ENCODE measurements at places on chromosomes 2 and 18. TPM values are rescaled to one million over a fixed set of nuclear protein-coding genes. Genes with fewer than 3 reads are reported as not detected.

ATP8B1 gene
- total RNA-seq, result 32.0 TPM

DNA sequence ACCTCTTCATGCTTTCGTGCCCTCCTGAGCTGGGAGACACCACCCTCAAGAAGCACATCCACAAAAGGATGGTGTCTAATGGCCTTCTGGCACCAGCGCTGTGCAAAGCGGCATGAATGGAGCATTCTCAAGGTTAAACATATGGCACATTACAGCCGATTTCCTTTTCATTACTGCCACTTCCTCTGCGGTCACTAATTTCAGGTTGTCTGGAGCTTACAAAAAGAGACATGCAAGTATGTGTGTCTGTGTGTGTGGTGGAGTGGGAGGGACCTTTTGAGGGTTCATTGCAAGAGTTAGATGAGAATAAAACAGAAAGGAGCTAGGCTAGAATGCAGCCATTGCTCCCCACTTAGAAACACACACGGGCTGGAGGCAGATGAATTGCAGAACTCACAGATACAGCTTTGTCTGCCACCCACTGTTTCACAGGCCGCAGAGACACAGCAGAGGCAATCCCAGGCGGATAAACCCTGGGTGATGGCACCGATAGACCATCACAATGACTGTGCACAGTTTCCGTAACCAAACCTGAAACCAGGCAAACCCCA, 76.0 kb downstream of the TGIF1 start:
- peak overlapping the region; percentile 50 for H3K27ac ChIP-seq
- H3K4me3 ChIP-seq, result no peak overlapping the region
- peaks cover 11% of the 10 kb centered on the region for H3K4me1 ChIP-seq
- no peaks in the 10 kb centered on the region for H3K36me3 ChIP-seq
- H3K27me3 ChIP-seq, result no peaks in the 10 kb centered on the region
- no peak for DNase-seq

- peak; percentile 31 for DNase-seq
- no peaks in the 10 kb centered on the region for H3K4me1 ChIP-seq
- no peaks in the 10 kb centered on the region for H3K27me3 ChIP-seq
- no peaks in the 10 kb centered on the region for H3K36me3 ChIP-seq
- no peak overlapping the region for H3K27ac ChIP-seq
These were observed 14.1 kb downstream of the MSGN1 start for GRCh38 chr2:17830053-17831034.

DNA sequence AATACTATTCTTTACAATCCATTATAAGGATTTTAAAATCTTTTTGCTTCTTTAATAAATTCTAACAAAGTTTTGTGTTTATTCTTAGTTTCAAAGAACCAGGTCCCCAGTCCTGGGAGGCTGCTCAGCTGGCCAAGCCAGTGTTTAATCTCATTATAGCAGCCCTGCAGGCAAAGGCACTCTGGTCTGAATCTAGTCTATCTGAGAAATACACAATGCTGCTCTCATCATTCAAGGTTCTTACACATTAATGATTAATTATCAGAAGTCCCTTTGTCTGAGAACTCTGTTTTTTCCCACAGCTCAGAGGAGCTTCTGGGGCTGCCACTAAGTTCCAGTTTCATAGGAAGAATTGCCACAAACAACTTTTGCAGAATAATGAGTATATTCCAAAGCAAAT, 27.7 kb downstream of the KCTD18 start:
- DNase-seq, result no peak
- no peak overlapping the region for H3K4me3 ChIP-seq
- no peak overlapping the region for H3K27ac ChIP-seq
- no peaks in the 10 kb centered on the region for H3K27me3 ChIP-seq
- no peaks in the 10 kb centered on the region for H3K36me3 ChIP-seq
- H3K4me1 ChIP-seq, result peaks cover 32% of the 10 kb centered on the region

GRCh38 chr2:99694331-99694730, 204.5 kb upstream of the REV1 start:
- no peaks in the 10 kb centered on the region for H3K4me1 ChIP-seq
- no peaks in the 10 kb centered on the region for H3K27me3 ChIP-seq
- DNase-seq, result no peak

CXCR1 gene
- total RNA-seq, result not detected

SERPINB12 gene
- total RNA-seq, result not detected

- no peak overlapping the region for H3K27ac ChIP-seq
- no peak for DNase-seq
- H3K4me3 ChIP-seq, result no peak overlapping the region
- H3K27me3 ChIP-seq, result no peaks in the 10 kb centered on the region
- no peaks in the 10 kb centered on the region for H3K4me1 ChIP-seq
These were observed 35.4 kb downstream of the MRPL35 start for GRCh38 chr2:86234563-86235131.

GRCh38 chr2:25700221-25700660, 26.9 kb upstream of the DTNB start:
- no peak overlapping the region for H3K4me3 ChIP-seq
- no peaks in the 10 kb centered on the region for H3K4me1 ChIP-seq
- H3K27me3 ChIP-seq, result no peaks in the 10 kb centered on the region
- peak; percentile 56 for DNase-seq
- no peak overlapping the region for H3K27ac ChIP-seq

GRCh38 chr2:228625481-228625880, 444.0 kb upstream of the SPHKAP start:
- no peaks in the 10 kb centered on the region for H3K27me3 ChIP-seq
- H3K4me1 ChIP-seq, result peaks cover 14% of the 10 kb centered on the region
- no peak overlapping the region for H3K27ac ChIP-seq
- H3K36me3 ChIP-seq, result no peaks in the 10 kb centered on the region
- no peak overlapping the region for H3K4me3 ChIP-seq
- no peak for DNase-seq

GRCh38 chr2:187920511-187920910, 366.3 kb upstream of the TFPI start:
- H3K27me3 ChIP-seq, result no peaks in the 10 kb centered on the region
- H3K36me3 ChIP-seq, result no peaks in the 10 kb centered on the region
- DNase-seq, result no peak
- no peak overlapping the region for H3K27ac ChIP-seq
- H3K4me3 ChIP-seq, result no peak overlapping the region

BIN1 gene
- 205 TPM for total RNA-seq

GRCh38 chr18:7890075-7890474, 323.0 kb downstream of the PTPRM start:
- no peak overlapping the region for H3K27ac ChIP-seq
- peaks cover 19% of the 10 kb centered on the region for H3K4me1 ChIP-seq
- no peak overlapping the region for H3K4me3 ChIP-seq
- no peaks in the 10 kb centered on the region for H3K27me3 ChIP-seq

DNA sequence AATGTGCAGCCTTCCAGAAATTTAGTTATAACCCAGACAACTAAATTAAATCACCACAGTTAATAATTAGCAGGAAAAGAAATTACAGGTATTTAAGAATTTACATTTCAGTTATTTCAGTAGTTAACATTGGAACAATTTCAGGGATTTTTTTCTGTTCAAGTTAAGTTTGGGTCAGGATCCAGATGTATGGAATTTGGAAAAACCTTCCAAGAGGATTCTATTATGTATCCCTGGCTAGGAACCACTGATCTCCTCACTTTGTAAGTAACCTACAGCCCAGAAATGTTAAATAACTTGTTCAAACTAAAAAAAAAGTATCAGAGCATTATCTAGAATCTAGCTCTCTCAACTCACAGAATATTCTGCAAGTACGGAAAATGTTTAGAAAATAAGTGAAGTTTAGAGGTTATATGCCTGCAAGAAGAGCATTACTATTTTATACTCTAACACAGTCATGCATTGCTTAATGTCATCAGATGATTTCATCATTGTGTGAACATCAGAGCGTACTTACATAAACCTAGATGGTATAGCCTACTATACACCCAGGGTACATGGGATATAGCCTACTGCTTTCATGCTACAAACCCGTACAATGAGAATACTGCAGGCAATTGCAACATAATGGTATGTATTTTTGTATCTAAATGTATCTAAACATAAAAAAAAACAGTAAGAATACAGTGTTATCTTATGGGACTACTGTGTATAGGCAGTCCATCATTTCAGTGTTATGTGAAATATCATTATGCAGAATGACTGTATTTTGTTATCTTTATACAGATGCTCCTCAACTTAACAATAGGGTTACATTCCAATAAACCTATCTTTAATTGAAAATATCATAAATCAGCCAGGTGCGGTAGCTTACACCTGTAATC, 6.1 kb downstream of the NCKAP1 start:
- no peaks in the 10 kb centered on the region for H3K27me3 ChIP-seq
- no peak overlapping the region for H3K4me3 ChIP-seq
- H3K36me3 ChIP-seq, result no peaks in the 10 kb centered on the region
- H3K4me1 ChIP-seq, result peaks cover 24% of the 10 kb centered on the region

RALB gene
- total RNA-seq, result 56.5 TPM

TMEM169 gene
- total RNA-seq, result 1.1 TPM

- H3K4me1 ChIP-seq, result peaks cover 14% of the 10 kb centered on the region
- peak overlapping the region; percentile 43 for H3K27ac ChIP-seq
- no peaks in the 10 kb centered on the region for H3K27me3 ChIP-seq
- H3K4me3 ChIP-seq, result no peak overlapping the region
These were observed 361.7 kb downstream of the ANAPC1 start for GRCh38 chr2:111522231-111522768.

CFAP65 gene
- total RNA-seq, result 0.34 TPM

DNER gene
- total RNA-seq, result not detected

NBEAL1 gene
- 39.9 TPM for total RNA-seq

- DNase-seq, result no peak
- no peaks in the 10 kb centered on the region for H3K27me3 ChIP-seq
- no peaks in the 10 kb centered on the region for H3K36me3 ChIP-seq
- H3K4me1 ChIP-seq, result no peaks in the 10 kb centered on the region
These were observed 15.1 kb downstream of the LMAN1 start for GRCh38 chr18:59343926-59344325.

DNA sequence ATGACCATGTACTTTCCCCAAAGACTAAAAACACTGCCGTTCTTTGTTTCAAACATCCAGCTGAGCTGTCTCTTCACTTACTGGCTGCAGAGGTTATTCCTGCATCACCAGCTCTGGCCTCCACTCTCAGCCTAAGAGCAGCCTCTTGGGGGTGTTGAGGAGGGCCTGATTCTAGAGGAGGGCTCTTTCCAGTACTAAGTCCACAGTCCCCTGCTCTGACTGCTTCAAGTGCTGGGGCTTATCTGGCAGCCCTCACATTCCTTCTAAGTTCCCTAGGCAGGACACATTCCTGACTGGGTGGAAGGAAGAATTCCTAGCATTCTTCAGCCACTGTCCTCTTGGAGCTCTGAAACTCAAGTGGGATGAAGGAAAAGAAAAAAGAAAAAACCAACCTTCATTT, 32.9 kb upstream of the EHBP1 start:
- H3K4me1 ChIP-seq, result peaks cover 55% of the 10 kb centered on the region
- H3K4me3 ChIP-seq, result no peak overlapping the region
- H3K27me3 ChIP-seq, result no peaks in the 10 kb centered on the region

DNA sequence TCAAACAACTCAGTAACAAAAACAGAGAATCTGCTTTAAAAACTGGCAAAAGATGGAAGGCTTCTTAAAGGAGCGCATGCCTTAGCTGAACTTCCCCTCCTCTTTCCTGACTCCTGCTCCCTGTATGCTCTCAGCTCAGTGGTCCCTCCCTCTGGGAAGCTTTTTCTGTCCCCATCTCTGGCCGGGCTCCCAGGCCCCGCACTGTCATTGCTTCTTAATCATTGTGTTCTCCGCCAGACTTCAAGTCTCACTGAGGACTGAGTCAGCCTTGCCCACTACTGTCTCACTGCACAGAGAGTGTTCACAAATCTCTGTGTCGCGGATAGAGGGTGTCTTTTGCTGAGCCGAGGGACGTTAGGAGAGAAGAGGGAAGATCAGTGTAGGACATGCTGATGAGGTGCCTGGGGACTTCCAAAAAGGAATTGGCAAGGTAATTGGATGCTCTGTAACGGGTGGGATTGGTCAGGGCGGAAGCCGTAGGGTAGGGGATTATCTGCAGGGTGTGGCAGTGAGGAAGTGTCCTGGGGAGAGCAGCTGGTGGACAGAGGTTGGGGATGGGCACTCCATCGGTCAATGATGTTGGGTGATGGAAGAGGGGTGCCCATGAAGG, 16.2 kb downstream of the TOGARAM2 start:
- H3K4me3 ChIP-seq, result no peak overlapping the region
- no peak overlapping the region for H3K27ac ChIP-seq
- H3K36me3 ChIP-seq, result no peaks in the 10 kb centered on the region
- peaks cover 9% of the 10 kb centered on the region for H3K4me1 ChIP-seq
- peak; percentile 21 for DNase-seq

DNA sequence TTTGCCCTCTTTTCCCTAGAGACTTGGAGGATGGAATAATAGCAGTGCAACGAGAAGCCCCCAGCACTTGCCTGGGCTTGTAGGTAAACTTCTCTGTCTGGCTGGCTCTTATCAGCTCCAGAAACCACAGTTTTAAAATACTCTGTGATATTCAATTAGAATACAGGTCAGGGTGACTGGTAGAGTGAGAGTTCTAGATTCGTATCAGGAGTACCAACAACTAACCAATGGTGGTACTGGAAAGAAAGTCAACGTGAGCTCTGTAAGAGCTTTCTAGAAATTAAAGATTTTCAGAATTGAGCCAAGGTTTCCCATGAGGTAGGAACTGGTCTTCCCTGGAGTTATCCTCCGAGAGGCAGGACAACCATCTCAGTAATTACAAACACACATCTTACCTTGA, 216.9 kb downstream of the NYAP2 start:
- no peaks in the 10 kb centered on the region for H3K27me3 ChIP-seq
- H3K36me3 ChIP-seq, result no peaks in the 10 kb centered on the region
- no peak for DNase-seq
- H3K27ac ChIP-seq, result no peak overlapping the region

GRCh38 chr18:63254716-63255399, 64.7 kb downstream of the BCL2 start:
- H3K4me1 ChIP-seq, result no peaks in the 10 kb centered on the region
- no peaks in the 10 kb centered on the region for H3K36me3 ChIP-seq
- no peaks in the 10 kb centered on the region for H3K27me3 ChIP-seq
- no peak overlapping the region for H3K4me3 ChIP-seq
- DNase-seq, result no peak

GRCh38 chr2:138853296-138853695, 73.1 kb upstream of the NXPH2 start:
- H3K27me3 ChIP-seq, result no peaks in the 10 kb centered on the region
- no peak overlapping the region for H3K27ac ChIP-seq
- H3K36me3 ChIP-seq, result no peaks in the 10 kb centered on the region
- no peaks in the 10 kb centered on the region for H3K4me1 ChIP-seq

SPATA3 gene
- not detected for total RNA-seq

DNA sequence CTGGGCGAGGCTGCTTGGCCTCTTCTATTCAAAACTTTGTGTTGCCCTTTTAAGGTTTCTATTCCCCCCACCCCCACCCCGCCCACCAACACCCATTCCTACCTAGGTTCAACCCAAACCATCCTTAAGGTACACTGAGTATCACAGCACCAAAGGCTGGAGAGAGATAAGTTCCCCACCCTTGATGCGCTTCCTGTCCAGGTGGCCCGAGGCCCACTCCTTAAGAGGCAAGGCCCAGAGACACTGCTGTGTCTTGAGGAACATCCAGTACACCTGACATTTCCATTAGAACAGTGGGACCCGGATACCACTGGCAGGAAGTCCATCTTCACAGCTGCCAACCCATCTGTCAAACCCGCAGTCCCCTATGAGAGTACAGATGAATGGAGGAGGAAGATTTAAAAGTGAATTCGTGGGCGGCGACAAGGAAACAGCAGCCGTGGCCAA, 277 bp upstream of the INPP1 start:
- H3K27me3 ChIP-seq, result no peaks in the 10 kb centered on the region
- no peaks in the 10 kb centered on the region for H3K36me3 ChIP-seq
- DNase-seq, result no peak
- no peaks in the 10 kb centered on the region for H3K4me1 ChIP-seq

GRCh38 chr2:209368914-209369313, 54.9 kb upstream of the MAP2 start:
- DNase-seq, result peak; percentile 73
- H3K4me3 ChIP-seq, result no peak overlapping the region
- peaks cover 24% of the 10 kb centered on the region for H3K4me1 ChIP-seq
- no peaks in the 10 kb centered on the region for H3K36me3 ChIP-seq
- peak overlapping the region; percentile 80 for H3K27ac ChIP-seq
- H3K27me3 ChIP-seq, result no peaks in the 10 kb centered on the region

All from Caco-2 (cell line).